ENCODE measurements at places on chromosomes 5 and 9. TPM values are rescaled to one million over a fixed set of nuclear protein-coding genes. Genes with fewer than 3 reads are reported as not detected.

PHF24 gene
- not detected for total RNA-seq

GADD45G gene
- total RNA-seq: 0.20 TPM

PAEP gene
- not detected for total RNA-seq

PGM5 gene
- total RNA-seq: 0.55 TPM

F2RL1 gene
- 119 TPM for total RNA-seq

GPR21 gene
- 0.50 TPM for total RNA-seq

ITGA2 gene
- 54.2 TPM for total RNA-seq

GABRB2 gene
- total RNA-seq: not detected

TMEM252 gene
- 0.20 TPM for total RNA-seq

SHROOM1 gene
- 3.3 TPM for total RNA-seq

ECM2 gene
- total RNA-seq: not detected

BTNL3 gene
- not detected for total RNA-seq

- peak; percentile 93 for DNase-seq
Measured at GRCh38 chr9:93091453-93092081, 4.5 kb upstream of the CARD19 start.

DNA sequence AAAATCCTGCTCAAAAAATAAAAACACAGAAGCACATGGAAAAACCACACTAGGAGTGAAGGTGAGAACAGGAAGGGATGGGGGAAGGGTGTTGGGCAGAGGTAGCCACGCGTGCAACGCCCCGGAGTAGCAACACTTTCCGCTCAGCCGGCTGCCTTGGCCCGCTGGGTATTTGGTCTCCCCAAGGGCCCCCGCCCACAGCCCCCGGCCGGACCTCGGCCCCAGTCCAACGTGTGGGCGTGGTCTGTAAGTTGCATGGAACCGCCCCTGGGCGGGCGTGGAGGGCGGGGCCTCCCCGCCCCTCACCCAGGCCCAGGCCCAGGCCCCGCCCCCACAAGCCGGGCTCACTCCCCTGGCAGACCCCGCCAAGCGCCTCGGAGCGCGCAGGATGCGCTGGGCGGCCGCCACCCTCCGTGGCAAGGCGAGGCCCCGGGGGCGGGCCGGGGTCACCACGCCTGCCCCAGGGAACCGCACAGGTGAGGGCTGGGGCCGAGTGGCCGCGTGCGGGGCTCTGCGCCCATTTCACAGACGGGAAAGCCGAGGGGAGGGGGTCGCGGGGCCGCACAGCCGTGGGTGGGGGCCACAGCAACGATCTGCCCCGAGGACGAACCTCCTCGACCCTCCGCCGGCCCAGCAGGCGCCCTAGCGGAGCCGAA is at the start of gene SUSD3:
SUSD3 (plus strand) TSS at position 347 of the 656 bp plus-strand sequence; CDS start at position 389, 42 bp downstream.
- DNase-seq: peak; percentile 78

GRCh38 chr9:27595733-27596132 is 22.5 kb upstream of the C9orf72 start:
- DNase-seq: no peak

- DNase-seq: peak; percentile 43
Measured at GRCh38 chr5:168826246-168826725, 247.1 kb upstream of the PANK3 start.

GRCh38 chr9:114272739-114273431 is 50.0 kb upstream of the ORM1 start:
- DNase-seq: no peak

DNA sequence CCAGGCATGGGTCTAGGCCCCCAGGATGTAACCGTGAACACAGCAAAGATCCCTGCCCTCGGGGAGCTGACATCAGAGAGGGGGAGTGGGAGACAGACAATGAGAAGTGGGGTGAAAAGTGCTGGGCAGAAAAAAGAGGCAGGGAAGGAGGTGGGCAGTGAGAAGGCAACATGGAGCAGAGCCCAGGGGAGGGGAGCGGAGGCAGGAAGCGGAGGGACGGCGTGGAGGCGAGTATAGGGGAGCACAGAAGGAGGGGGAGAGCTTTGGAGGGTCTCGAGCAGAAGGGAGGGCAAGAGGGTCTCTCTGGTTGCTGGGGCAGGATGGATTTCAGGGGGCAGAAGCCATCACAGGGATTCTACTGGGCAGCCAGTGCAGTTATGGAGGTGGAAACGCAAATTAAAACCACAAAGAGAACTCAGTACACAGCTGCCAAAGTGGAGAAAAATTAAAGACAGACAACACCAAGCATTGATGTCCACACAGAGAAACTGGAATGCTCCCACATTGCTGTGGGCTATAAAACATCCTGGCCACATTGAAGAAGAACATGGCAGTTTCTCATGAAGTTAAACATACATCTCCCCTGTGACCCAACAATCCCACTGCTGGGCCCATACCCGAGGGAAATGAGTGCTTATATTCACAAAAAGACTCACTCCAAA is 21.1 kb upstream of the LAMC3 start:
- DNase-seq: no peak

DNA sequence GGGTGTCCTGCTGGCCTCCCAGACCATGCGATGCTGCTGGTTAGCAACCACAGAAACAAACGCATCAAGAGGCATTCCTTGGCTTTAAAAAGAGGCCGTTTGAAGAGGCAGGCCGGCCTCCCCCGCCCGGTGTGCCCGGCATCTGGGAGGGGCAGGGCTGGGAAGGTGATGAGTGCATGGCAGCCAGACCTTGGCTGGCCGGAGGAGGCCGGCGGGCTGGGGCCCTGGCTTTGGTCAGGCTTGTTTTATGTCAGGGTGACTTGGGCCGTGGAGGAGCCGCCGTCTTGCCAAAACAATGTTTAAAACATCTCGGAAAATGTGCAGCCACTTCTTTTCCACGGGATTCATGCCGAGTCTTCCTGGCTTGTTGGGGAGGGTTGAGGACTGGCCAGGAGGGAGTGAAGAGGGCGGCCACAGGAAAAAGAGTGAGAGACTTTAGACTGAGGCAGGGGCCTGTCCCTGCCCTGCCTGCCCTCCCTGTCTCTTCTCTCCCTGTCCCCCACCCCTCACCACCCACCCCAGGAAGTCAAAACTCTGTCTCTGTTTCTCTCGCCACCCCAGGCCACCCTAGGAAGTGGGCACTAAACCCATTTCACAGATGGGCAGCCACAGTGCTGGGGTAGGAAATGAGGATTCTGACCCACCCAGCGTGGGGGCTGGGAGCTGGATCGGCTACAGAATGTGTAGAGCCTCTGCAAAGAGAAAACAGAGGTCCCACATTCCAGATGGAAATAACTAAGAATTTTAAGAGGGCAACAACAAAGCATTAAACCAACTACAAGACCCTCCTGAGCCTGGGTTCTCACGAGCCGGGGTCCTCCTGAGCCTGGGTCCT is 143.0 kb downstream of the RXRA start:
- DNase-seq: no peak

DNA sequence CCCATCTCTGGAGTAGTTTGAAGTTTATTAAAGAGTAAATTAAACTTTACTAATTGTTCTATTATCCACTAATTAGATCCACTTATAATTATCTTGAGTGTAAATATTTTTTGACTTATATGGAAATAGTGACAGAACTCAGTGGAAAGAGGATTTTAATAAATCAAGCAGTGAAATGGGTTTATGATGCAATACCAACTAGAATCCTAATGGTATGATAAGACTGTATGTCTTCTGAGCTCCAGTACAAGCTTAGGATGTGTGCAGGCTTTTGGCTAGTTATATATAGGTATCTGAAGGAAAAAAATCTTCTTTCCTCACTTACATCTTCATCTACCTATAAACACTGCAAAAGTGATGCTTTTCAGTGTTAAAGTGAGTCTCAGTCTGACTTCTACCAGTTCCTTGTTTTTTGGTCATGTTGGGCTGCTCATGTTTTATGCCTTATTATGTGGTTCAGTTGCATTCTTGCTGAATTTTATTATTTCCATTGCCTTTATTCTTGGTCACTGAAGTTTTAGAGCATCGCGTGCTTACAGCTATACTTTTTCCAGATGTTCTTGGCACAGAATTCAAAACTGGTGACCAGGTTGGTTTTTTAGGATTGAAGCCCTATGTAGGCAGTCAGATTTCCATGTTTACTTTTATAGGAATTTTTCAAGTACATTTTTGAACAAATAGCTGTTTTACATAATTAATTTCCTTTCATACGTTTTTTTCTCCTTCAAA is 30.5 kb downstream of the XRCC4 start:
- no peak for DNase-seq

DNA sequence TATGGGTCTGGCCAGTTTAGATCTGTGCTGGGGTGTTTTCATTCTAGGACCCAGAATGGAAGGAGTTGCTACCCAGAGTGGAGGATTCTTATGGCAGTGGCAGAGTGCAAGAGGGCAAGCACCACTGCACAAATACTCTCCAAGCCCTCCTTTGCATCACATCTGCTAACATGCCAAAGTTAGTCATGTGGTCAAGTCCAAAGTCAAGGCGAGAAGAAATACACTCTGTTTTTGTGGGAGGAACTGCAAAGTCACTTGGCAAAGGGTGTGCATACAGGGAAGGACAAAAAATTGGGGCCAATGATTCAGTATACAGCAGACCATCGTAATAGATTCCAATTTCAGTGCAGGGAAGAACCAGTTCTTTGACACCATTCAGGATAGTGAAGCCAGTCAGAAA is 43.9 kb upstream of the HMGCS1 start:
- DNase-seq: no peak

- DNase-seq: peak; percentile 47
Measured at GRCh38 chr5:137205231-137206027, 293.7 kb downstream of the SPOCK1 start.

DNA sequence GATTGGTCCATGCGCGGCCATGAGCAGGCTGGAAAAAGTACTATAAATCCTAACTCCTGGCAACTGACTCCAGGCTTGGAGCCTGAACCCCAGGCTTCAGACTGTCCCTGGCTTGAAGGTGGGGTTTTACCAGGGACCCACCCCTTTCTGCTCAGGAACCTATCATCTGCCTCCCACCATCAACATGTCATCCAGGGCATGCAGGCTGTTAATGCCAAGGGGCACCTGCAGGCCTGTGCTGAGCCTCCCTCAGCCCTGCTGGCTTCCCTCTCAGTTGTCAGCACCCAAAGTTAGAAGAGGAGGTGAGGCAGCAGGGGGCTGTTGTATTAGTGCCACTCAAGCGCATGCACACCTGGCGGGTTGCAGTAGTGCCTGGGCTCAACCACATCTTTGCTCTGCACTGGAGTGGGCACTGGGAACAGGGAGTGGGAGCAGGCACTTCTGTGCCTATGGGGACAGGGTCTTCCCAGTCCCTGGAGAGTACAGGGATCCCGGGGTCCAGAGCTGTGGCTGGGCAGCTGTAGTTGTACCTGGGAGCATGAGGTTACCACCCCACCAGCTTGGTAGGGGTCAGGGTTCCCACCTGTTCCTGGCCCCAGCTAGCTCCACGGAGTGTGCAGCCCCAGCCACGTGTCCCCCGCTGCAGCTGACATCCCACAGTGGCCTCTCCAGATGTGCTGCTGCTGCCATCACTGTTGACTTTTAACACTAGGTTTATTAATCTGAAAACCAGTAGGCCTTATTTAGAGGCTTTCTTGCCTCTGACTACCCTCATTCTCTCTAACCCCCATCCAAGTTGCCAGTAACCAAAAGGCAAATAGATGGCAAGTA is 306.2 kb upstream of the RIOK2 start:
- DNase-seq: no peak

GRCh38 chr5:34707451-34708107 is 51.5 kb downstream of the RAI14 start:
- no peak for DNase-seq

DNA sequence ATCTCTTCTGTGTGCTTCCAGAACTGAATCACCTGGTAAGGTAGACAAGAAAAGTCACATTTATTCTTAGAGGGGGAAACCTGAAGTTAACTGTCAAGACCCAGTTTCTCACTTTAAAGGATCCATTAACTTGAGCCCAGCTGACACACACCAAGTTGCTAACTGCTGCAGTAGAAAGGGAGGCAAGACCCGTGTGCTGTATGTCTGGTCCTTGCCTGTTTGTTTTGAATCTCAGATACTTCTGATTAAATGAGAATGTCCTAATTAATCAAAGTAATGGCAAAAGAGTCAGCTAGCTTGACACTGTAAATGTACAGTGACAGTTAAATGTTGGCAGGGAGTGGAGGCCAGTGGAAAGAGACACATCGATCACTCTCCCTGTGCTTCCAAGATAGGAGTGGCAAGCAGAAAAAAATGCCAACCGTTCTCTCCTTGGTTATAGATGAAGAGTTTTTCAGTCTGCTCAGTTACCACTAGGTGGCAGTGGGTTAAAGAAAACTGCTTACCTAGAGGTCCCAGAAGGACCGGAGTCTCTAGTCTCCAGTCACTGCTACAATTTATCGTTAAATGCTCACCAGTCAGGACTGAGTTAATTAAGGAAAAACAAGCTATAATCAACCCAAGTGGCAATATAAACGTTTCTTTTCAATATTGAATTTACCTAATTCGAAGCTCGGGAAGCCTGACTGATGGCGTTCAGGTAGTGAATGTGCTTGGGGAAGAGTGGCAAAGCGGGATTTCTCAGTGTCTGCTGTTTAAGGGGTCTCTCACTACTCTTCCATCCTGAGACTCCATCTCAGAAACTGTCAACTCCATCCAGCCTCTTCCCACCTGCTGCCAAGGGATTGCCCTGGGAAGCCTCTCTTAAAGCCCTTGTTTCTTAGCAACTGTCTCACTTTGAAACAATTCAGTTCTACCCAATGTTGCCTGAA is 18.4 kb downstream of the LSM11 start:
- DNase-seq: peak; percentile 80

- DNase-seq: peak; percentile 29
Measured at GRCh38 chr5:146560205-146560812, 44.3 kb upstream of the GPR151 start.

GRCh38 chr5:4065472-4066320 is 470.1 kb downstream of the IRX1 start:
- DNase-seq: no peak

DNA sequence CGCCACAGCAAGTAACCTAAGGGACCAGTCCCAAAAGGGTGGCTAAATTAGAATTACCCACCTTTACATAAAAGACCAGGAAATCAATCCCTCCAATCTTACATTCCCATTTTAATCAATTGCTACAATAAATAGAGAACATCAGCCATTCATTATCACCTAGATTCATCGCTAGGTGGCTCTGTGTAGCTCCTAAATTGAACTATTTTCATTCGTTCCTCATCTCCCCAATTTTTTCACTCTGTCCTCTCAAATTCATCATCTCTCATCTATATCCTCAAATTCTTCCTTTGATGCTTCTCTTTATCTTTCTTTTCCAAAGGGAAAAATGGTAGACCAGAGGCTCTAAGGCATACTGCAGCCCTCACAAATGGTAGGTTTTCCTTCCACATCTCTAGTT is 108.2 kb upstream of the TNC start:
- no peak for DNase-seq

DNA sequence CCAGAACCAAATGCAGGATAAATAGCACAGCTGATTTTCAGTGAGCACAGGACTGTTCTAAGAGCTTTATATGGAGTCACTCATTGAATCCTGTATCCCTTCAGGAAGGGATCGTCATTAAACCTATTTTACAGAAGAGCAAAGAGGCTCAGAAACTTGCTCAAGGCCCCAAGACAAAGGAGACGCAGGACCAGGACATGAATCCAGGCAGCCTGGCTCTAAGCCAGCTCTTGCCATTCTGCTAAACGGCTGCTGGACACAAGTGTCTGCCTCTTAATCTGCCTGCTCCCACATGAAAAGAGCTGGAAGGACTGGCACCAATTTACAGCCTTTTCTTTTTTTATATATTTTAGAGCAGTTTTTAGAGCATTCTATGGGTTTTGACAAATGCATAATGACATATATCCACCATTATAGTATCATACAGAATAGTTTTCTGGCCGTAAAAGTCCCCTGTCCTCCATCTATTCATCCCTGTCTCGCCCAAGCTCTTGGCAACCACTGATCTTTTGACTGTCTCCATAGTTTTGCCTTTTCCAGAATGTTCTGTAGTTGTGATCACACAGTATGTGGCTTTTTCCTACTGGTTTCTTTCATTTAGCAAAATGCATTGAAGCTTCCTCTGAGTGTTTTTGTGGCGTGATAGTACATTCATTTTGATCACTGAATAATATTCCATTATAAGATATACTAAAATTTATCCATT is 37.5 kb downstream of the RETREG1 start:
- DNase-seq: no peak

Measured in renal cortical epithelial cell (primary cell).